ENCODE measurements at places on chromosomes 2 and 18.

DNA sequence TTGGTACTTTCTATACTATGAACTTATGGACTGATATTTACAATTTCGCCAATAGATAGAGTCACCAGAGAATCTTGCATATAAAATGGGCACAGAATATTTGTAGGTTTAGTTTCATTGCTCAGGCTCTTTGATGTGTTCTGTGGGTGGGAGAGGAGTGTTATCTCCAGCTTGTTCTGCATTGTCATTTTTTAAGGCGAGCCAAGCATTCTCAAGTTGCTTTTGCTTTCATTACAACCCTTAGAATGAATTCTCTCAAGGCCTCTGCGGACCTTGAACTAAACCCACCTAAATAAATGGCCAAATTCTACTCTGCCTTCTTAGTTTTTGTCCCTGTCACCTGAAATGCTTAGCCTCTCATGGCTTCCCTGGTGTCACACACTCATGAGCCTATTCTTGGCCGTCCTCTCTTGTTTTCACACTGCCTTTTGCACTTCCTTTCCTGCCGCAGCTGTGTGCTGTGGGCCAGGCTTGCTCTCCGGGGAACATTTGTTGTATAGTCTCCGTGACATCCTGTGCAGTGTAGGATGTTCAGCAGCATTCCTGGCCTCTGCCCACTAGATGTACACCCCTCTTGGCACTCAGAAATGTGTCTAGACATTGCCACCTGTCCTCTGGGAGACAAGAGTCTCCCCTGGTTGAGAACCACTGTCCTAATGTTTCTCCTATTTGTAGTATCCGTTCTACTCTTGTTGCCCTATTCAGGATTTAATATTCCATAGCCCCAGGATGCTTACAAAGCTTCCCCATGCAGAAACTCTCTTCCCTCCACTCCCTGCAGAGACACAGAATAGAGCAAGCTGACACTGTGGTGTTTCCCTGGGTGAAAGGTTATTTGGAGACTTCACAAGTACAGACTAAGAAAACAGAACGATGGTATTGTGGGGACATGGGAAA lies 255.6 kb downstream of the PTPRM start:
- DNase-seq = peak; percentile 14

DNA sequence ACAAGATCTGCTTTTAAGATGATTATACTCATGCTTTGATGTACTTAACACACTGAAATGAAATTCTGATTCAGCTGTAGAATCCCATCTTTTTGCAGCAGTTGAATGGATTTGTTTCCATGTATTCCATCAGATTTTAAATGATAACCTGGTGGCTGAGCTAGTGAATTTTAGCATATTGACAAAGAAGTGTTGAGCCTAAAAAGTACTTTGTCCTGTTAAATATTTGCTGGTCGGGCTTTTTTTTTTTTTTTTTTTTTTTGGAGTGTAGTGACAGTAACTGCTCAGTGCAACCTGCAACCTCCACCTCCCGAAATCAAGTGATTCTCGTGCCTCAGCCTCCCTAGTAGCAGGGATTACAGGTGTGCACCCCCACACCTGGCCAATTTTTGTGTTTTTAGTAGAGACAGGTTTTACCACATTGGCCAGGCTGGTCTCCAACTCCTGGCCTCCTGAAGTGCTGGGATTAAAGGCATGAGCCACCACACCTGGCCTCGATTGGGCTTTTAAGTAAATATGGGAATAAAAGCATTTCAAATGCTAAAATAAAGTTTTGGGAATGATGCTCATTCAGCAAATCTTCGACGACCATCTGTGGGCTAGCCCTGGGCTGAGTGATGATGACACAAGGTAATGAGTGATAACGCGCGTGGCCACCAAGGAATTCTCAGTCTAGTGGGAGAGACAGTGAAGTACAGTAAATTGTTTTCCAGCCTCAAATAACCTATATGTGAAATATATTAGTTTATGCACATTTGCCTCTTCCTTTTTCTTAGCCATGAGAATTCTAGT lies 2.2 kb downstream of the ELP2 start:
- no peak for DNase-seq

- no peak for DNase-seq
These were observed 96.1 kb upstream of the CSRNP3 start for GRCh38 chr2:165373278-165374010.

GRCh38 chr2:56185582-56186046 lies 1.8 kb downstream of the CCDC85A start:
- DNase-seq = peak; percentile 25

DNA sequence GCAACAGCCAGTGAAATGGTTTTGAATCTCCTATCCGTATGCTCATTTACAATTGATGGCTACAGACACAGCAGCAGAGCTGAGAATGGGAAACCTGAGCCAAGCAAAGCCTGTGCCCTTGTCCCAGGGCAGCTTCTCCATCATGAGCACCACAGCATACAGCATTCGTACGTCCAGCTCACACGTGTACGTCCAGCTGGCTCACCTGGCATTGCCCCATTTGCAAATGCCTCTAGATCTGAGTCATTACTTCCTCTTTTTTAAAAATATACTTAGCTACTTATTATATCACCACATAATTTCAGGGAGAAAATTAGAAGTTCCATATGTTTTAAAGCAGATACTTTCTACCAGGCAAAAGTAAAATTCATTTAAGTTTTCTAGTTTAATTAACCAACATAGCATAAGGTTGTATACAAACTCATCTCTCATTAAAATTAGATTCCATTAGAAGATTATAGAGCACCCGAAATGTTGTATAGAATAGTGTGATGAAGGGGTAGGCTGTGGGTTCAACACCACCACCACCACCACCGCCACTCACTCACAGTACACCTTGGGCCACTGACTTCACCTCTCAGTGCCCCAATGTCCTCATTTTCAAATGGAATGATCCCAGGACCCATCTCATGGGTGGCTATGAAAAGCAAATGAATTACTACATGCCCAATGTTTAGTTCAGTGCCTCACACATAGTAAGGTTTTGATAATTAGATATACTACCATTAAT lies 31.4 kb upstream of the TMEM177 start:
- no peak for DNase-seq

DNA sequence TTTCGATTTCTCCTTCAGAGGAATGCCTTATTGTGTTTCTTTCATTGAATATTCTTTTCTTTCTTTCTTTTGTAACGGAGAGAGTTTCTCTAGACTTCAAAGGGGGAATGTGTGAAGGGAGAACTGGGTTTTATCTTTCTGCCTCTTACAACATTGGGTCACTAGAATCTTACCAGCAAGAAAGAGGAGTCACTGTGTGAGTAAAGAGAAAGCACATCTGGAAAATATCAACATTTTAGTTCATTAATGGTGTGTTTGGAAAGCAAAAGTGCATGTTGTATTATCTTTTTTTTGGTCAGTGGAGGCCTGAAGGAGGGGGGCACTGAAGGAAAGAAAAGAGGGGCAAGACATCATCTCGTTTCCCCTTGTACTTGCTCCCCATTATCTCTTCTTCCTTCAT lies 86.6 kb upstream of the THOC1 start:
- DNase-seq = peak; percentile 57

- DNase-seq = peak; percentile 2
These were observed 993.6 kb downstream of the LRP1B start for GRCh38 chr2:141137122-141137693.

GRCh38 chr2:213227458-213227857 lies 56.8 kb upstream of the SPAG16 start:
- no peak for DNase-seq

DNA sequence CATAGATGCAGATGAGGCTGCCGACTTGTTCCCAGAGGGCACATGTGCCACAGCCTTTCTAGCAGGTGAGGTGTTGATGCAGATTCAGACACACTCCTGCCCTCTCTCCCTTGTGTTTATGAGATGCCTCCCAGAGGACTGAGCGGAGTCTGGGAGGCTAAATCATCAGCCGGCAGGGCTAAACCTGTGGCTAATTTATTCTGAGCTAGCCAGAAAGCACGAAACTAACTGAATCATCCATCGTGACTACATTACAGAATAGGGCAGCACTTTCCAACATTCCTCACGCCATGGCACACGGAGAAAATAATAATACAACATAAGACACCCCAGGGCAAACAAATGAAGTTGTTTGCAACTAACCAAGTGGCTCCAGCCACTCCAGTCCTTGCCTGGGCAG lies 101.7 kb upstream of the FZD7 start:
- DNase-seq = no peak

DNA sequence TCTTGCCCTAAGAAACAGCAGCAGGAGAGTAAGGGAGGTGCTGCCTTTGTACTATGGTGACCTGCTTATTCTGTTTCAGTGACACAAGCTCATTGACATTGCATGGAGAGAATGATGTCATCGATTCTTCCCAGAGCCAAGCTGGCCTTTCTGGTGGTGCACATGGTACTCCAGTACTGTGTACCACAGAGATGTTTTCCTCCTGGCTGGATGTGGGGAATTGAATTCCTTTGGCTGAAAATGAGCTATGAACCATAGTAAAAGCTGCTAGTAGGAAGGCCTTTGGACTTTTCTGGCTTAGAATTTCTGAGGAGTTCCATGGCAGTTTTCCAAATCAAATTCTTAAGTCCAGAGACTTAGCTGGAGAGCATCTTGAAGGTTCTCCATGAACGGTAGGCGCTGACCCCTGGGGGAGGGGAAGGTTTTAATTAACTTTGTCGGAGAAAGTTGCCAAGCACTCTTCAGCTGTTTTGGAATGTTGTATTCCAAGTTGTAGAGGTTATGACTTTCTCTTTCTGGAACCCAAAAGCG lies 17.1 kb upstream of the B3GNT2 start:
- peak; percentile 23 for DNase-seq

- DNase-seq = peak; percentile 29
These were observed 54.8 kb upstream of the TUBA3E start for GRCh38 chr2:130252880-130253645.
